Posterior cingulate gyrus (tissue), 11 donors: ENCODE measurements at places on chromosomes 4 and X.

DNA sequence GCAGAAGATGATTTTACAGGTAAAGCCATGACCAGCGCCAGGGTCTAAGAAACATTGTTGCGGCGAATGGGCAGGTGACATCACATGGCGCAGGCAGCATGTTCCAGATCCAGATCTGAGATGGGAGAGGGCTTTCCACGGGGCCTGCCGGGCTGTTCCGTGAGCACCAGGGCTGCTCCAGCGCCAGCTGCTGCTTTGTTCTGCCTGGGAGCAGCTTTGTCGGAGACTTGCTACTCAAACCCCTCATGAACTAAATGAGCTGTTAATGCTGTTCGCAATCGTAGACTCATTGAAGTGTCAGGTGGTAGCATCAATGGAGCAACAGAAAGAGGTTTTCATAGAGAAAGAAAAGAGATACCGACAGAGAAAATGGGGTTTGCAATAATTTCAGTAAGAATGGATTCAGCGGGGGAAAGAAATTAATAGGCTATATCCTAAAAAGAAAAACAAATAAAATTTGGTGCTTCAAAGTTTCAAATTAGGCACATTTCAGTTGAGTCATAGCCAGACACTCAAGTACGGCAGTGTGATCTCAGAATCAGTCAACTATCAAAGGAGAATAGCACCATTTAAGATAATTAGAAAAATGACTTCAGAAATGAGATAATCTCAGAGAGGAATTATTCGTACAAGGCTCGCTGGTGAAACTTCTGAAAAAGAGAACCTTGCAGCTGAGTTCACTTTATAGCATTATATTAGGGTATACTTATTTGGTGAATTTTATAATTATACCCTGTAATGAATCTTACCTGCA, 23.9 kb downstream of the SORBS2 start:
- DNase-seq: peak; percentile 70

GRCh38 chr4:140212646-140213045, 58.7 kb upstream of the MAML3 start:
- no peak for DNase-seq

DNA sequence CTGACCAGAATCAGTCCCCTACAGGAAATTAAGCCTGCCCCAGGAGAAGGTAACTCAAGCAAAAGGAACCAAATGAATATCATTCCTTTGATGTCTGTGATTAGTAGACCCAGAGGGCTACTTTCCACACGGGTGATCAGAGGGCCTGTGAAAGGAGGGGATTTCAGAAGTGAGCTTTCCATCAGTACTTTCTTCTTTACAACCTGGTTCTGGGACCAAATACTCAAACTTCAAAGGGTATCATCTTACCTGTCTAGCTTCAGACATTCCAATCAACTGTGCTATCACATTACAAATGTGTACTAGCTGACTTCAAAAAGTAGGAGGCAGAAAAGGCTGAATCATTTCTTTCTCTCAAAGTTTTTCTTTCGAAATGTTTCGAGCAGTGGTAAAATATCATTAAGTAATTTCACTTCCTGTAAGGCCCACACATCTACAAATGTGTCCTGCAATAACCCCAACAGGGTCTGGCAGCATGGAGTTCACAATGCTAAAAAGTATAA, 23.9 kb downstream of the ACSL4 start:
- no peak for DNase-seq

DNA sequence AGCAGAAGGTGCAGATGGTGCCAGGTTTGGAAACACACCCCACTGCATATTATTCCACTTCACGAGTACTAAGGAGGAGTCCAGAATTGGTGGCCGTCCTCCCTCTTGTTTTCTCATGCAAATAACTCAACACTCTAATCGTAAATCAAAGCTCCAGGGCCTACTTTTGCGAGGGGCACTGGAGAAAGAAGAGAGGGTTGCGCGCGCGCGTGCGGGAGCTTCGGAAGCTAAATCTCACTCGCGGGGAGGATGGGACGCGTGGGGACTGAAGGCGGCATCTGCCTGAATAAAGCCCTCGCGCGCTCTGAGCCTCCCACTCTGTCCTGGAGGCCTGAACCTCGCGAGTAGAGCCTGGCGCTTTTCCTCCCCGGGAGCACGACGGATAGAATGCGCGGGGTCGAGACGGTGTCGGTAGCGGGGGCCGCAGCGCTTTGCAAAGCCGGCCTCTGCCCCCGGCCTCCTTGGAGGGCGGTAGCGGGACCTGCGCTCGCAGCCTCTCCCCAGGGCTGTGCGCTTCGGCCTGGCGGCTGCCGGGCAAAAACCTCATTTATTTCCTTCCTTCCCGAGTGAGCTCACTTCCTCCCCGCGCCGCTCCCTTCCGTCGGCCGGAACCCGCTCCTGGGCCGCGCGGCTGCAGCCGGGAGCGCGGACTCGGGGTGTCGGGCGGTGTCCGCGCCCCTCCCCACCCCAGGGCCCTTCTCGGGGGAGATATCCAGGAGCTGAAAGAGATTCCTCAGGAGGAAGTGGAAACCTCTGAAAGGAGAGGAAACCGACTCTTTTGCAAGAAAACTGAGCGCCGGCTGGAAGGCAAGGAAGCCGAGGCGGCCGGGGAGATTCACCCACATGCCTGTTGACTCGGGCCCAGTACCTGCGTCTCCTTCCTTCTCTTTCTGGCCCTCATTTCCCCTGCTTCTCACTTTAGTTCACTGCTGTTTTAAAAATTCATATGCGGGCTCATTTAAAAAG, 20.7 kb downstream of the HAND2 start:
- no peak for DNase-seq

- DNase-seq: no peak
Observed at GRCh38 chr4:102341201-102341600, 4.1 kb downstream of the SLC39A8 start.

- DNase-seq: no peak
Observed at GRCh38 chr4:121304893-121305292, 75.9 kb downstream of the QRFPR start.

- DNase-seq: no peak
Observed at GRCh38 chr4:19038231-19038630, 1016.7 kb upstream of the LCORL start.

DNA sequence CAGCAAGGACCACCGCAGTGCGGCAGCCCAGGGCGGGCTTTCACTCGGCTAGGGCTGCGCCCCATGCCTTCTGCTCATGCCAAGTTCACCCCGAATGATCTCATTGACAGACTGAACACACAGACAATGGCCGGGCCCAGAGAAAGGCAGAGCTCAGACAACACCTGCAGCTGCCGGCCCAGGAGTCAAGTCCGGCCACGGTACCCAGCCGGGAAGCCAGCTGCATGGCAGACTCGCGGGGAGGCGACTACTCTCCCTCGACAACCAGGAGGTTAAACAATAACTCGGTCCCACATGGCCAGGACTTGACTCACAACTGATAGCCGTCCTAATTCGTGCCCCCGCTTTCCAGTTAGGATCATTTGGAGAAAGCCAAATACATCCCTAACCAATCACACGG, 50.4 kb downstream of the ABLIM2 start:
- no peak for DNase-seq

DNA sequence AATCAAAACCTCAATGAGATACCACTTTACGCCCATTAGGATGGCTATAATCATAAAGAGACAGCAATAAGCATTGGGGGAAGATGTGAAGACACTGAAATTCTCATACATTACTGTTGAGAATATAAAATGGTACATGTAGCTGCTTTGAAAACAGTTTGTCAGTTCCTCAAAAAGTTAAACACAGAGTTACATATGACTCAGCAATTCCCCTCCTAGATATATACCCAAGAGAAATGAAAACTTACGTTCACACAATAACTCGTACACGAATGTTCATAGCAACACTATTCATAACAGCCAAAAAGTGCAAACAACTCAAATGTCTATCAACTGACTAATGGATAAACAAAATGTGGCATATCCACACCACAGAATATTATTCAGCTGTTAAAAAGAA, 36.6 kb downstream of the PHF8 start:
- no peak for DNase-seq

- no peak for DNase-seq
Observed at GRCh38 chr4:164108971-164109370, 614.5 kb downstream of the TMA16 start.

DNA sequence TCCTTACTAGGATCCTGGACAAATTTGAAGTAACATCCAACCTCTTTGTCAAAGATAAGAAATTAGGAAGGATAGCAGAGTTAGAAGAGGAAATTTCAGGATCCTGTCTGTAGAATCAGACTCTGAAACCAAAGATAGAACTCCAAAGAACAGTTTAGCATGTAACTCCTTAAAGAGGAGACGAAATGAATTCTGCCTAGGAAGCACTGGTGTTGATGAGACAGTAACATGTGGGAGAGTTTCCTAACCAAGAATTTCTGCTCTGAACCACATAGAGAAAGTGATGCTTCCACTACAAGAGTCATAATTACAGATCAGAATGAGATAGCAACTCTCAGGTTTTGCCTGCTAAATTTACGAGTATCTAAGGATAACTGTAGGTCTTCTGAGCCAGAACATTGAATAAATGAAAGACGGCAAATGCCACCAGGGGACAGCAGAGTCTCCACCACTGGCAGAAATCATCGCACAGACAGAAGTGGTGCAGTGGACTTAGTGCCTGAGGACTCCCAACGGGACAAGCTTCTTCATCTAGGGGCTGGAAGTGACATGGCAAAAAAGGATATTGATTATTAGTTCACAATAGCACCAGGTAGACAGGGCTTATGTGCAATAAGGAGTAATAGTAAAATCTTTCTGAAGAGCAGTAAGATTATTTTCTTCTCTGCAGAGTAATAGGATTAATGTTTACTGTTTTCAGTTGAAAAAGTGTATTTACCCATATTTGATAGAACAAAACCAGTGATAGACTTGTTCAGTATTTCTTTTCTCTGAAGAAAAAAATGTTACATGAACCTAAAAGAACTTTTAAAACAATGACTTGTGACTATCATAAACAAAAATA, 6.7 kb upstream of the PPID start:
- peak; percentile 59 for DNase-seq

- no peak for DNase-seq
Observed at GRCh38 chrX:65407157-65407626, 127.4 kb downstream of the LAS1L start.

DNA sequence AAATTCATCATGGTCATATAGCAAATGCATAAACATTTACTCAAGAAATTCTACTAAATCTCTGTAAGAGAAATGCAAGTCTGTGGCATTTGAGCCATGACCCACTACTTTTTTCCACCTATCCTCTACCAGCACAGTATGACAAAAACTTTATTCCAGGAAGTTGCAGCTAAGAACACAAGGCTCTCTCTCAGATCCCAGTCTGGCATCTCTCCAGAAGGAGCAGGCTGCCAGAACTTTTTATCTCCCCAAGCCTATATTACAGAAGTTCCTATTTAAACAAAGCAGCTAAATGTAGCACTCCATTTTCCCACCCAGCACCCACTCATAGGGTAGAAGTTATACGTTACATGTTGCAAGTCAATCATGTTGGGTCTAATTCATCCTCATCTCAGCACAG, 49.3 kb upstream of the EPGN start:
- DNase-seq: no peak

- no peak for DNase-seq
Observed at GRCh38 chr4:88144866-88145300, 13.6 kb downstream of the ABCG2 start.

DNA sequence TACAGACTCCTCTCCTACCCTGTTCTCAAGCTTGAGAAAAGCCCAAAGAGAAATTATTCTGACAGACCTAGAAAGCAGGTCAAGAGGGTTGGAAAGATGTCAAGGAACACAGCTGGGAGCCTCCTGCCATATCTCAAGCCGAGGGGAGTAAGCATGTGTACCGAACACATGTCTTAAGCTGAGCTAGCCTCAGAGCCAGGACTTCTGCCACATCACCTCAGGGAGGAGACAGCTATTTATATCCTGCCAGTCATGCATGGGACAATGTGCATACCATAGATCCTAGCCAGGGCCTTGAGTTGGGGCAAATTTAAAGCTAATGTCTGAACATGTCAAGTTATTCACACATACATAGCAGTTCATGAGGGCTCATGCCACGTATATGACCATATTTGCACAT, 11.8 kb downstream of the TMEM31 start:
- DNase-seq: no peak
